ENCODE measurements at places on chromosomes 3 and 15.

DNA sequence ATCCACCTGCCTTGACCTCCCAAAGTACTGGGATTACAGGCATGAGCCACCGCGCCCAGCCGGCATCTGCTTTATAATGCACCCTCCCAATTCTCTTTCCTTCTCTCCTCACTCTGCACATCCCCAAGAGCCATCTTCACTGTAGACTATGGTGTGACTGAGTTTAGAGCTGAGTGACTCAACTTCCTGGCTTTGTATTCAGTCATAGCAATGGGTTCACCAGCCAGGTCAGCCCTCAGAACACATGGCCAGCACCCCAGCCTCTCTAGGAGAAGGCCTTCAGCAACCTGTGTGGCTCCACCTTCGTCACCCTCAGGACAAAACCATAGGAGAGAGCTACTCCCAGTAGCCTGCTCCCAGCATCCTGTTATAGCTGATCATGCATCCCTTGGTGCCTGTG lies 33.0 kb downstream of the ARID3B start:
- no peak for DNase-seq

DNA sequence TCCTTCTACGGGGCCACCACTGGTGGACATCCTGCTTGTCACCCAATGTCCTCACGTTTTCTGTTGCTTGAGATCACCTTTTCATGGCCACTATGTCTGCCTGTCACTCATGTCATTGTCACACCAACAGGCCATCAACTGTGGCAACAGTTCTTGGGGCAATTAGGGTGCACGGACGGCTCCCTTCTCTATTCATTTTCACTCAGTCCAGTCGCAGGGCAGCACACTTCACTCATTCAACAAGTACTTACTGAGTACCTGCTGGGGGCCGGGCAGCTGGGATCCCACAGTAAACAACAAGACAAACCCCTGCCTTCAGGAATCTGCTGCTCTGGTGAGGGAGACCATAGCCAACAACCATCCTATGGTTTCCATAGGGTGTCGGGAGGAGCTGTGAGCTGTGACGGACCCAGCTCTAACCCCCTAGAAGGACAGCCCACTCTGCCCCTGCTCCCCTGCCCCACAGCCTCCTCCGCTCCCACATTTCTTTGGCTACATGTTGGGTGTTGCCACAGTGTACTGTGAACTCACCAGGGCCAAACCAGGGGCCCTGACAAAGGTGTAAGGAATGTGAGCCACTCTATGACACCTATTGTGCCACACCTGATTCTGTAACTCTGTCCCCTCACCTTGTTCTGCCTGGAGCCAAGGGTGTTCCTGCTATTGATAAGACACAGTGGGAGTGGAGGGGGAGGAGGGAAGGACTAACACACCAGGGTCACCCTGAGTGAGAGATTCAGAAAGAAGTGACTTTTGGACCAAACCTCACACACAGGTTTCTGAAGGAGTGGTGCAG lies 1.9 kb downstream of the VILL start:
- DNase-seq = no peak

DNA sequence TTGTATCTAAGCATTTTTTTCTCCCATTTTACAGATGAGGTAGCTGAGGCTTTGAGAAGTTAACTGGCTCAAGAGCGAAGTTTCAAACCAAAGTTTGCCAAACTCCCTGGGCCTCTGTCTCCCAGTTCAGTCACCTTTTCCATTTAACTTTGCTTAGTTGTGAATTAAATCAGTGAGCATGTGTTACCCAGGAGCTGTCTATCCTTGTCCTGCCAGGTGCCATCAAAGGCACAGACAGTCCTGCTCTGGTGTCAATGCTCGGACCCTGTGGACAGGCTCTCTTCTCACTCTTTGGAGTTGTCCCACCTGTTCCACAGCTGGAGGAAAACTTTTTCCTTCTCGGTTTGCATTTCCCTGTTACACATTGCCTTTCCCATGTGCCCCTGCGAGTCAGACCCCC lies 8.6 kb downstream of the EPHB1 start:
- DNase-seq = no peak

GRCh38 chr15:75597667-75598341 lies 18.7 kb upstream of the PTPN9 start:
- peak; percentile 54 for DNase-seq

- no peak for DNase-seq
Measured at GRCh38 chr3:43370293-43370980, 84.1 kb downstream of the SNRK start.

GRCh38 chr15:85551221-85551832 lies 170.9 kb downstream of the AKAP13 start:
- no peak for DNase-seq

- DNase-seq = no peak
Measured at GRCh38 chr3:53158765-53159155, 2.2 kb upstream of the PRKCD start.

DNA sequence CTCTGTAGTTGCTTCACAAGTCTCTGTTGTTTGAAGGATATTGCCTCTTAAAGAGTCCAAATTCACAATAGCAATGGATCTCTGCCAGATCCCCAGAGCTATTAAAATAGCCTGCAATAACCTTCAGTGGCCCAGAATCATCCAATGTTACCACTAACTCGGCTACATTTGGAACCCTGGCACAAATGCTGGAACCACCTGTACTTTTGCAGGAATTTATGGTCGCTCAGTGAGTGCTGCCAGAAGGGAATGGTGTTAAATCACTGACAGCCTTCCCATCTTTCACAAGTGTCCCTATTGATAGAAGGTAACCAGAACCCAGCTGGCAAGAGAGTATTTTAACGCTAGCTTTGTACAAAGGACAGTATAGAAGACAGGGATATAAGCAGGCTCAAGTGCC lies 298.8 kb upstream of the PLSCR5 start:
- no peak for DNase-seq

DNA sequence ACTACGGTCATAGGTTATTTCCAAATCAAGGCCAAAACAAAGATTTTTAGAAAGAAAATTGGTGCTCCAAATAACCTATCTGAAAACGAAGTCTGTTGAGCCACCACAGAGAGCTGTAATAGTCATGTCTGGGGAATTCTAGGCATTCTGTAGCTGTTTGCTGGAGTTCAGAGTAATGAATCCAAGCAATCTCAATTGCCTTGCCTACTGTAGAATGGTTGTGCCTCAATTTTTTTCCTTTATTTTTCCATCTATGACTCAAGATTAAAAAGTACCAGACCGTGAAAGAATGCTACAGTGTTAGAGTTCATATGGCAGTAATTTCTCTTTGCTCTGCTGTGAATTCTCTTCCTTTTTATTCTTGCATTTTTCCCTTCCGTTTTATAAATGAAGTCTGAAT lies 1007.2 kb upstream of the ALCAM start:
- DNase-seq = peak; percentile 70

GRCh38 chr3:89184151-89184995 lies 77.0 kb downstream of the EPHA3 start:
- DNase-seq = no peak

DNA sequence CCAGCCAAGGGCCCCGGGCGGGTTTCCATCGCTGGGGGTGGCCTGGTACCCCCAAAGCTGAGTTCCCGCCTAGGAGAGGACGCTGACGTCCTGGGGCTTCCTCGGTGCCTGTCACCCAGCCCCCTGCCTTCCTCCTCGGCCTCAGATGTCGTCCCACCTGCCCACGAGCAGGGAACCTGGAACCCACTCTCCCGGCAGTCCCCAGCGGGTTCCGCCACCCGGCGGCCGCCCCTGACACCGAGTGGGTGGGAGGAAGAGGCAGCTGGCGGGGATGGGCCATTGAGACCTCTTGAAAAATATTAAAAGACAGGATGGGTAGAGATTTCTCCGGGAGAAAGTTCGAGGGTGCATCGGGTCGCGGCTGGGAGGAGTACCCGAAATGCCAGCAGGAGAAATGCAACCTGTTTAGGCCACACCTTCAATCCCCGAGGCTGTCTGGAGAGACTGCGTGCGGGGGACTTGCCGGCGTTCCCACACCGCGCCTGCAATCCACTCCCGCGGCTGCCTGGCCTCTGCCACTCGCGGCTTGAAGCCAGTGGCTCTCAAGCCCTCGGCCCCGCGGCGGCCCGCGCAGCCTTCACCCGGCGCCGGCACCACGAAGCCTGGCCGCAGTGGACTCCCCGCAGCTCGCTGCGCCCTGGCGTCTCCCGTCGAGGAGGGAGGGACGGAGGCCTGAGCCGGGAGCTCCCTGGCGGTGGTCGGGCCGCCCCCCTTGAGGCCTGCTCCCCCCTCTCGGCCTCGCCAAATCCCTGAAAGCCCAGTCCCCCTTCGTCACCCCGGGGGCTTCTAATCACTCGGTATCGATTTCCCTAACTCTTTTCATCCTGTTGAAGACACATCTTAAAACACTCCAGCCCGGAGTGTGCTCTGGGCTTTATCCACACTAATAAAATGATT lies 8.6 kb upstream of the NR2F2 start:
- DNase-seq = peak; percentile 57

- DNase-seq = no peak
Measured at GRCh38 chr15:60396100-60396499, 1.7 kb downstream of the ANXA2 start.

DNA sequence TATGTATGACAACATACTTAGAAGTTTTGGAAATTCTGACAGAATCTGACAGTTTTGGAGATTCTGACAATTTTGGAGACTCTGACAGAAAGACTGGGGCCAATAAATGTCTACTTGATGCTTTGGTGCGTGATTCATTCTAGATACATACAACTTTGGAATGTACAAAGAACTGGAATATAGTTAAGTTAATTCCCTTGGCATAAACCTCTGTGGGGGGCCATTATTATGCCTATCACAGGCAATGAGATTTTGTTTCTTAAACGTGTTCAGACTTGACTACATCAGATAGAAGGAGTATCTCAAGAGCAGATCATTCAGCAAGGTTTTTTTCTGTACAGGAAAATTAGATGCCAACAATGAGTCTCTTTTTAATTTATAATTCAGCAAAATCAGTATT lies 617.6 kb upstream of the ZNF717 start:
- no peak for DNase-seq

- DNase-seq = no peak
Measured at GRCh38 chr15:66043264-66043663, 174.0 kb downstream of the RAB11A start.

Data from AG20443 (cell line).